ENCODE measurements at places on chromosomes 4 and X. TPM values are rescaled to one million over a fixed set of nuclear protein-coding genes. Genes with fewer than 3 reads are reported as not detected.

Gene ODAM
- total RNA-seq, result not detected

Gene GPC4
- not detected for total RNA-seq

Gene GNRHR
- not detected for total RNA-seq

Gene FGFR3
- total RNA-seq, result not detected

Gene POU3F4
- not detected for total RNA-seq

Gene PRR32
- not detected for total RNA-seq

Gene GIMD1
- not detected for total RNA-seq

Gene PGRMC1
- 51.7 TPM for total RNA-seq

Gene F8A2
- total RNA-seq, result not detected

Gene MTM1
- total RNA-seq, result 18.7 TPM

Gene RIPPLY1
- not detected for total RNA-seq

Gene CD38
- total RNA-seq, result 29.5 TPM

Gene LANCL3
- 0.65 TPM for total RNA-seq

Gene CDS1
- total RNA-seq, result 0.06 TPM

Gene ARMCX1
- total RNA-seq, result 2.5 TPM

Gene F11
- total RNA-seq, result not detected

Gene SLC38A5
- total RNA-seq, result 191 TPM

Gene DSPP
- not detected for total RNA-seq

Gene PNMA6A
- total RNA-seq, result 1.2 TPM

Gene AMTN
- total RNA-seq, result not detected

Gene FHIP1A
- not detected for total RNA-seq

Gene TLR7
- not detected for total RNA-seq

Gene PHKA1
- total RNA-seq, result 6.6 TPM

Gene MAGED4
- not detected for total RNA-seq

Gene P2RY10
- 57.5 TPM for total RNA-seq

Gene PLAC8
- 14.5 TPM for total RNA-seq

Gene TMSB15A
- total RNA-seq, result not detected

Gene ZNF630
- total RNA-seq, result 1.3 TPM

Gene MAGEA9B
- total RNA-seq, result not detected

Gene NLGN4X
- not detected for total RNA-seq

Gene HSPA4L
- total RNA-seq, result 0.89 TPM

Gene SSX7
- total RNA-seq, result not detected

Gene SPANXC
- not detected for total RNA-seq

Gene TLR10
- total RNA-seq, result not detected

Gene GABRG1
- not detected for total RNA-seq
